ENCODE measurements at places on chromosomes 2 and 18.

GRCh38 chr18:78904179-78904531 is 75.5 kb upstream of the SALL3 start:
- no peak for DNase-seq

GRCh38 chr2:166917415-166917814 is 29.1 kb downstream of the XIRP2 start:
- DNase-seq = no peak

DNA sequence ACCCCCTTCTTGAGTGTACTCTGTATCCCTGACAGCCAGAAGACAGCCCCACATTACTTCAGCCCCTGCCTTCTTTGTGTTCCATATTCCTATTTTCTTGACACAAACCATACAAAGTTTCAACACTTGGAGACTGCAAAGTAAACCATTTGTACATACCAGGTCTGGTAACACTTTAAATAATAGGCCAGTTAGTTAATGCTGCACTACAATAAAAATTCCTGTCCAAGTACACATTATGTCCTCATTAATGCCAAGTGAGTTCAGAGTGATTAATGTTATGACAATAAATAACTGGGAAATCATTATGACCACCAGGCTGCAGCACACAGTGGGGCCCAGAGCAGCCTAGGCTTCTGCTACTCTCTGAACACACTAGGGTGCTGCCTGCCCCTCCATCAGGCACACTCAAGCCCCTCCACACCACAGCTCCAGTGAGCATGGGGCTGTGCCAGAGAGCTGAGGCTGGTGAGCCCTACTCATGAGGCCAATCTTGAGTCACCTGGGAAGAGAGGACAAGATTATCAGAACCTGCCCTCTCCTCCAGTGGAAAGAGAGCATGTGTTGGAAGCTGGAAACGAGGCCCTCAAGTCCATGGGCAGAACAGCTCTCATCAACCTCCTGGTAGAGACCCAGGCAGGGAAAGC is 138.7 kb downstream of the TTC32 start:
- DNase-seq = no peak

DNA sequence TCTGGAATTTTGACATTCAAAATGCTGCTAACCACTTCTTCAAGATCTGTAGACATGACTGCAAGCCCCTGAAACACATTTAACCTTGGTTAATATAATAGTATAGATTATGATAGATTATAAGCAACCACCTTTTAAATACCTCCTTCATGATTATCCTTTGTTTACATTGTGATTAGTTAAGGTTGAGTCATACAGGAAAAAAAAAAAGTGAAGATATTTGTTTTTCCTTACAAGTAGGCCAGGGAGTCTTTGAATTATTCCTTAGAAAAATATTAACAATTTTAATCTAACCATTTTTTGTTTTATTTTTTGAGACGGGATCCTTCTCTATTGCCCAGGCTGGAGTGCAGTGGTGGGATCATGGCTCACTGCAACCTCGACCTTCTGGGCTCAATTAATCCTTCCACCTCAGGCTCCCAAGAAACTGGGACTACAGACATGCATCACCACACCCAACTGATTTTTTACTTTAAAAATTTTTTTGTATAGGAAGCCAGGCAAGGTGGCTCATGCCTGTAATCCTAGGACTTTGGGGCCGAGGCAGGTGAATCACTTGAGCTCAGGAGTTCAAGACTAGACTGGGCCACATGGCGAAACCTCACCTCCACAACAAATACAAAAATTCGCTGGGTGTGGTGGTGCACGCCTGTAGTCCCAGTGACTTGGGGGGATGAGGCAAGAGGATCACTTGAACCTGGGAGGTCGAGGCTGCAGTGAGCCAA is 99.4 kb downstream of the SLC39A10 start:
- DNase-seq = peak; percentile 30

- no peak for DNase-seq
These were observed 27.0 kb downstream of the ENOSF1 start for GRCh38 chr18:685438-685837.

GRCh38 chr2:44880125-44880483 is 61.4 kb upstream of the SIX3 start:
- no peak for DNase-seq

Measured in M059J (cell line).